ENCODE measurements at places on chromosomes 6 and 20. TPM values are rescaled to one million over a fixed set of nuclear protein-coding genes. Genes with fewer than 3 reads are reported as not detected.

BPIFA1 gene
- not detected for polyA plus RNA-seq

SSR1 gene
- 55.1 TPM for polyA plus RNA-seq

GNRH2 gene
- 0.34 TPM for polyA plus RNA-seq

DNA sequence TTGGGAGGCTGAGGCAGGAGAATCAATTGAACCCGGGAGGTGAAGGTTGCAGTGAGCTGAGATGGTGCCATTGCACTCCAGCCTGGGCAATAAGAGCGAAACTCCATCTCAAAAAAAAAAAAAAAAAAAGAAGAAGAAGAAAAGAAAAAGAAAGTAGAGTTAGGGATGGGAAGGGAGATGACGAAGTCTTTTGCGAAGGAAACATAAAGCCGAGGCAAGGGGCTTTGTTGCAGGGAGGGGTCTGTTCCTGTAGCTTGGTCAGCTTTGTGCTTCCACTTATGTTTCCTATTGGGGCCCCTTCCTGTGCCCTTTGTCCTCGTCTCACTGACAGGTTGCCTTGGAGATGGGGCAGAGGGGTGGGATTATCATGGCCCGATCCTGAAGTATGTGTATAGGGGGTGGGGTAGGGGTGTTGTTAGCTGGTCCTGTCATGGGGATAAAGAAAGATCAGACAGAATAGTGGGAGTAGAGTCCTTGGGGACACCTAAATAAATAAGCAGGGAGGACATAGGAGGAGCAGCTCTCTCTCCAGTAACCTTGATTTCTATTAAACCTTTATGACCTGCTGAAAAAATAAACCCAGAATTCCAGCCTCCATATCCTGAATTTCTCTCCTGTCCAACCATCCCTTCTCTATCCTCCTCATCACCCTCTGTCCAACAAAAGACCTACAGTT is 1.1 kb upstream of the CLIC1 start:
- peaks cover 39% of the 10 kb centered on the region for H3K4me1 ChIP-seq
- no peaks in the 10 kb centered on the region for H3K27me3 ChIP-seq
- peaks cover 13% of the 10 kb centered on the region for H3K36me3 ChIP-seq
- DNase-seq = no peak

- H3K27ac ChIP-seq = no peak overlapping the region
- DNase-seq = no peak
- no peaks in the 10 kb centered on the region for H3K27me3 ChIP-seq
- H3K4me1 ChIP-seq = peaks cover 5% of the 10 kb centered on the region
- H3K4me3 ChIP-seq = no peak overlapping the region
These were observed 14.8 kb upstream of the EXOC2 start for GRCh38 chr6:707576-708236.

GRCh38 chr6:2034256-2034655 is 211.1 kb downstream of the GMDS start:
- H3K4me1 ChIP-seq = no peaks in the 10 kb centered on the region
- H3K4me3 ChIP-seq = no peak overlapping the region
- H3K27ac ChIP-seq = no peak overlapping the region
- H3K36me3 ChIP-seq = no peaks in the 10 kb centered on the region
- DNase-seq = no peak

DNA sequence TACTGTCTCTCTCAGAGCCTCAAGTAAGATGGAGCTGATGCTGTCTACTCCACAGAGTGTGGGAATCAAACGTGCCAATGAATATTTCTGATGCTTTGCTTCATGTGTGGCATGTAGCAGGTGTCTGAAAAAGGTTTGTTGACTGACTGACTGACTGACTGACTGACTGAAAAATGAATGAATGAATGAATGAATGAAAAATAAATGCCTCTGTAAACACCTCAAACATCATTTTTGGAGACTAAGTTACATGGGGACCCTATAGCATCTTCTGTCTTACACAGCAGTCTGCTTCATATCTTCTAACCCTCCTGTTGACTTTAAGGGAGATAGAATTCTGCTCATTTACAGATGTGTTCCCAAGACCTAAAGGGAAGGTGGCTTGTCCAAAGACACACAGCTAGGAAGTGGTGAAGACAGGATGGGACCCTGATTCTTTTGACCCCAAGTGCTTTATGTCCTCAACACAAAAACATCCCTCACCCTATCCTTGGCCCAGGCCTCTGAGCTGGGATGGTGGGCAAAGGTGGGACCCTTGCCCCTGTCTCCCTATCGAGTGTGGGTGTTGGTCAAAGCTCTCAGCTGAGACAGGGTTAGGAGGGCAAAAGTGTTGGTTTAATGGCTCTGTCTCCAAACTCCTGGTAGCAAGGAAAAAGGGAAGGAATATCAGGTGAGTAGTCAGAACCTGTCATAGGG is 104.4 kb downstream of the TOX2 start:
- H3K27ac ChIP-seq = peak overlapping the region; percentile 81
- no peaks in the 10 kb centered on the region for H3K27me3 ChIP-seq
